Hematopoietic multipotent progenitor cell treated with erythropoietin and hydrocortisone succinate and interleukin-3 and kit ligand, for 4 days (in vitro differentiated cells): ENCODE measurements at places on chromosomes 2 and 18.

DNA sequence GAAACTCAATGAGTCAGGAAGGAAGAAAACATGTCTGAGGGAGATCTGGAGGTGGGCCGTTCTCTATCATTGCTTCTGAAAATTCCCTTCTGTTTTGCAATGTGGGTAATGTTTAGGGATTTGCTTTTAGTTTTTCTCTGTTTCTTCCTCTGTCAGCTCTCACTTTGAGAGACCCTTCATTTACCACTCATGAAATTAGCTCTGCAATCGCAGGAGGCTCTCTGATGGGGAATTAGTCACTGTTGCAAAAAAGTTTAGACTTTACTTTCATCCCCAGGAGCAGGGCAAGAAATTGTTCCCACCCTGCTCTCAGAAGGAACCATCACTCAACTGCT is 80.0 kb upstream of the MAP4K3 start:
- no peak for DNase-seq

- DNase-seq: no peak
Observed at GRCh38 chr2:157174321-157174720, 83.2 kb upstream of the GALNT5 start.

DNA sequence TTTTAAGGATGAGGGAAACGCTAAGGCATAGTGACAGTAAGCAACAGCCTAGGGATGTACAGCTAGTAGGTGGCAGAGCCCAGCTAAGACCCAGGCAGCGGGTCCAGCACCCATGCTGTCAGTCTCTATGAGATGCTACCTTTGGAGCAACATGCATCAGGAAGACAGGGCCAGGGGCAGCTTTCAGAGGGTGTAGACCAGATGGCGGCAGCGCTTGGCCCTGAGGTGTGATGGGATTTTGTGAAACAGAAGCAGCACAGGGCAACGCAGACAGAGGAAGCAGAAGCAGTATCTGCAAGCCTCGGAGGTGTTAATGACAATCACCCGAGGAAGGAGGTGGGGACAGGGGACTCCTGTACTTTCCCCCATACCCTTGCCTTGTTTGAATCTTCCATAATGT is 43.2 kb downstream of the SDC1 start:
- DNase-seq: no peak

GRCh38 chr2:20232837-20233207 is 7.9 kb upstream of the SDC1 start:
- DNase-seq: no peak

GRCh38 chr2:191176305-191176704 is 25.5 kb upstream of the STAT4 start:
- DNase-seq: no peak

GRCh38 chr2:26730549-26731344 is 33.3 kb upstream of the SLC35F6 start:
- no peak for DNase-seq

DNA sequence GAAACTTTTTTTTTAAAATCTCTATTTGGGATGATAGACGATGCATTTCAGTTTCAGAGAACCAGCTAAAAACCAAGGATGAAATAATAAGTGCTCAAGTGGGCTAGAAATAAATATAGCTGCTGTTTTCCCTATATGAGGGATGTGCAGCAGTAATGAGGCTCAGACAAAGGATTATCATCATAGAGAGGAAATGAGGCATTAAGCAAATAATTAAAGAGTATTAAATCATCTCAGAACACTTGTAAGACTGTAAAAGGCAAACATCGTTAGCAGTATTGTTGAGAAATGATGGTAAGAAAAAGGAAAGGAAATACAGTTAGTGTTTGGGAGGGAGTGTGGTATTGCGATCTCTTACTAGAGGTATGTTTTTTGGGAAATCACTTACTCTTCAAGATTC is 233.5 kb downstream of the TGIF1 start:
- no peak for DNase-seq

GRCh38 chr2:203996692-203997091 is 60.1 kb downstream of the ICOS start:
- no peak for DNase-seq

GRCh38 chr18:22337833-22338232 is 79.9 kb downstream of the CTAGE1 start:
- no peak for DNase-seq

DNA sequence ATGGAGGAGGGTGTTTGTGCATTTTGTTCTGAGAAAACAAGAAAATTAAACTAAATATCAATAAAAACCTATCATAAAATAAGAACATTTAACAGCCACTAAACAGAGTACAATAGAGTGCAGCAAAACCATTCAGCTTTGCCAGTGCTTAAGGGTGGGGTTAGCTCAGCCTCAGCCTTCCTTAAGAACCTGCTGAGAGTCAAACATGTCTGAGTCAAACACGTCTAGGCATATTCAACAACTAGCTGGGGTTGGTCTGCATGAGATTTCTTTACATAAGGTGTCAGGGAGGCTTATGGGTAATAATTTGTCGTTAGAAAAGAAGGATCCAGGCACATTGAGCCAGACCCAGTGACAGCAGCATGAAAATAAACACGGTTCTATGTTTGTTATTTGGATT is 298.2 kb downstream of the SP3 start:
- no peak for DNase-seq

DNA sequence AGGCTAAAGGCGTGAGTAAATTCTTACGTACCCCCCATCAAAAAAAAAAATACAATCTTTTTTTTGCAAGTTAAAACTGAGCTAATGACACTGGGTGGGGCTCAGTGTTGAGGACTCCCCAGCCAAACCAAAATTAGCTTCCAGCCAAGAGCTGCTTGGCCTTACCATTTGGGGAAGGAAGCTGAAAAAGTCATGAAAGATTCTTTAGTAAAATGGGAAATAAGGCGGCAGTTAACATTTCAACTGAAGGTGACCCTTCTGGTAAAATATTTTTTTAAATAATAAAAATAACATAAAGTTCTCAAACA is 16.4 kb downstream of the SMAD7 start:
- DNase-seq: no peak

DNA sequence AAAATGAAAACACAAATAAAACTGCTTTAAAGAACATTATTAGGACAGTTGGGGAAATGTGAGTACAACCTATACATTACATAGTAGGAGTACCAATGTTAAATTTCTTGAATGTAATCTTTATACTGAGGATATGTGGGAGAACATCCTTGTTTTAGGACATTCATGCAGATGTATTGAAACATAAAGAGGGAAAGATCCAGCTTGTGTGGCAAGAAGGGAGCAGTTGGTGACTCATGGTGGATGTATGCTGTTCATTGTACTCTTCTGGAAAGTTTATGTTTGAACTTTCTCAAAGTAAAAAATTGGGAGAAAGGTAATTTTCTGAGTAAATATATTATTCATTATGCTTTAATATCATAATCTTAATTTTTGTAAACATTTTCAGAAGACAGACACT is 132.1 kb upstream of the DLGAP1 start:
- no peak for DNase-seq

DNA sequence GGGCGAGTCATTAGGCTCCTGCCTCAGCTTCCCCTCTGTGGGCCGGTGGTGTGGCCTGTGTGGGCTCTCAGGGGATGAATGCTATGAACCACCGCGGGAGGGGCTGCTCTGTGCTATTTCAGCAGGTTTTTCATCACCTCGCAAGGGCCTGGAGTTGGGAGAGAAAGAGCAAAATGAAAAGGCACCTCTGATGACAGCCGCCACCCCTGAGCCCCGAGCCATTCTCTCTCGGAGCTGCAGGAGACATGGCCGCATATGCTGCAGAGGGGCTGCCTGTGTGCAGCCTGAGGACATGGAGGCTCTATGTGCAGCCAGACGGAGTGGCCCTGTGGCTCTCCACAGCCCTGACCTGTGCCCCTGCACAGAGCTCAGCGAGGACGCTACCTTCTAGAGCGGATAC is 96.2 kb upstream of the CTDP1 start:
- DNase-seq: no peak

DNA sequence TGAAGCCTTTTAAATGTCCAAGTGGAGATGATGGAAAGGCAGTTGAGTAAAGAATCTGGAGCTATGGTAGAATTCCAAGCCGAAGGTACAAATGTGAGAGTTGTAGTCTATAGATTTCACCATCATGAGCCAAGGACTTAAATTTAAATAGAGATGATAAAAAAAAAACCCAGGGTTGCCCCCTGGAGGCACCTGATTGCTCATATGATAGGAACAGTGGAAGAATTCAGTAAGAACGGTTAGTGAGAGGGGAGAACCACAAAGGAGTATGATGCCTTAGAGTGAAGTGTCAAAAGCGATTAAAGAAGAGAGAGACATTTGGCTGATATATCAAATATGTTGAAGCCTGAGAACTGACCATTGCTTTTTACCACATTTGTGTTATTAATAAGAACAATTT is 11.9 kb downstream of the NYAP2 start:
- DNase-seq: peak; percentile 5

DNA sequence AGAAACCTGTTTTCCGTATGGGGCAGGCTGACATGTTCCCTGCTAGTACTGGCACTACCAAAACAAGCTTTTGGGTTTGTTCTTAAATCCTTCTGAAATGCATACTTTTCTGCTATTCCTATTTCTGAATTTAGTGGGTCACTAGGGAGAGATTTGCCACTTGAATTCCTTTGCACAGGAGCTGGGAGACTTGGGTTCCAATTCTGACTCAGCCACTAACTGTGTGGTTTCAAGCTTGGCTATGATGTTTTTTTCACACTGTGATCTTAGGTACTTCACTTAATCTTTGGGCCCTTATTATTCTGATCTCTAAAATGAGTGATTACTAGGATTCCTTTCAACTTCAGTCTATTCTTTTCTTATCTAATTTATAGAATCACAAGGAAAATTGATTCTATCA is 105.5 kb downstream of the BCL11A start:
- no peak for DNase-seq

GRCh38 chr18:75456199-75456631 is 28.7 kb upstream of the SMIM21 start:
- DNase-seq: no peak

GRCh38 chr2:17227856-17228255 is 290.4 kb downstream of the RAD51AP2 start:
- DNase-seq: no peak

DNA sequence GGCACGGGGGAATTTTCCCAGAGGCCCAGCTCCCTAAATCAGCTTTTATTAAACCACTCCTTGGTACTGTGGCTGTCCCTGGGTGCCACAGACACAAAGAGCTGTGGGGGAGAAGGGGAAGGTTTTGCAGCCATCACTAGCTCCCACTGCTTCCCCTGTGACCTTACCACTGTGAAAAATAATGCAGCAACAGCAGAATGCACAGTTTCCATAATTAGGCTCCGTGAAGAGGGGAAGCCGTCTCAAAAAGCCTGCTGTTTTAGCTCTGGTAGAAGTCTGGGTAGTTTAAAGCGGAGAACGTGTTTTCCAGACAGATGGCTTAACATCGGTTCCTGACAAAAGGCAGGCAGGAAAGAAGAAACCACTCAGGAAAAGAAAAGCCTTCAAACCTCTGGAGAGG is 27.5 kb upstream of the CAB39 start:
- DNase-seq: no peak

GRCh38 chr2:76469066-76469465 is 758.4 kb upstream of the GCFC2 start:
- no peak for DNase-seq

GRCh38 chr2:241137276-241138190 is 11.7 kb downstream of the PASK start:
- DNase-seq: no peak

GRCh38 chr18:49548229-49548636 is 13.6 kb upstream of the LIPG start:
- DNase-seq: no peak

DNA sequence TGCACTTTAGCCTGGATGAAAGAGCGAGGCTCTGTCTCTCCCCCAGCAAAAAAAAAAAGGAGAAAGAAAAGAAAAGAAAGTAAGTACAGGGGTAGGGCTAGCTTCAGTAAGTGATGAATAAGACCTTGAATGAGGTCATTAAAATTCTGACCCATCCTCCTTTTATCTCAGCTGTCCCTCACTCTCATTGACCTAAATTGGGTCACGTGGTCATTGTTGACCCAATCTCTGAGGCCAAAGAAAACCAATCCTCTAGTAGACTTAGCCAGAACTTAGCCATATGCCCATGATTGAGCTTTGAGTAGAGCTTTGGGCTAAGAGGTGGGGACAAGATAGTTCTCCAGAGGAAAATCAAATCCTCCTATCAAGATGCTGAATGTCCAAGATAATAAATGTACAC is 149.3 kb downstream of the PDE11A start:
- DNase-seq: no peak

DNA sequence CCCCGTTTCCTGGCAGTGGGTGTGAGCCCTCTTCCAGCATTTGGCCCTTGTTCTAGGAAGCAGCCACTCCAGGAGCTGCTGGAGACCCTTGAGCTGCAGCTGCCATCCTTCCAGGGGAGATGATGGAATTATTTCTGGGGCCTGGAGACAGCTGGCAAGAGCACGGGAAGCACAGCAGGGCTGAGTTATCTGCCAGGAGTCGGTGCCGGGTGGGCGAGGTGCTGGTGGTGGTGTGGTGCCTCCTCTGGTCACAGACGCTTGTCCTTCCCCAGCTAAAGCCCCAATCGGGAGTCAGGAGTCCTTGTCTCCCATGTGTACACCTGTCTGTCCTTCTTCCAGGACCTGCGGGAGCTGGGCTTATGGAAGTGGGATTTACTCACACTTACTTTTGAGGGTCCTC is 36.0 kb downstream of the DPYSL5 start:
- no peak for DNase-seq

DNA sequence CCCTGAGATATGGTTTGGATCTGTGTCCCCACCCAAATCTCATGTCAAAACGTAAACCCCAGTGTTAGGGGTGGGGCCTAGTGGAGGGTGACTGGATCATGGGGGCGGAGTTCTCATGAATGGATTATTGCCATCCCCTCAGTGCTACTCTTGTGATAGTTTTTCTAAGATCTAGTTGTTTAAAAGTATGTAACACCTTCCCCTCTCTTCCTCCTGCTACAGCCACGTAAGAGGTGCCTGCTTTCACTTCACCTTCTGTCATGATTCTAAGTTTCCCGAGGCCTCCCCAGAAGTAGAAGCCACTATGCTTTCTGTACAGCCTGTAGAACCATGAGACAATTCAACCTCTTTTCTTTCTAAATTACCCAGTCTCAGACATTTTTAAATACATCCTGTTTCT is 16.9 kb downstream of the PUM2 start:
- no peak for DNase-seq

DNA sequence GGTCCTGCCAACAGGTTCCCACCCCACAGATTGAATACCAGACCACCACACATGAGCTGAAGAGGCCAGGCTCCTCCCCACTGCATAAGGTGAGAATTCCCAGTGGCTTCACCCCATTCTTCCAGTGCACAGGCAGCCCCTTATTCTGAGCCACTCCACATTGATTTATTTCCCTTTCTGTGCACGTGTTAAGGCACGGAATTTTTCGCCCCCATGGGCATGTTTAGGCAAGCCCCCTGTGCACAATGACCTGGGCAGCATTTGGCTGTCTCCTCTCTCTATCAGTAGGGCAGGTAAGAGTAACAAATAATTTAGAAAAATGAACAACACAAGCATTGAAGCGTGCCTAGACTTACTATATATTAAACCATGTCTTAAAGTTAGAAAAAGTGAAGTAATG is 15.2 kb upstream of the CHAC2 start:
- DNase-seq: no peak

GRCh38 chr2:96325041-96325883 is at the start of gene ITPRIPL1:
Gene ITPRIPL1, plus strand, starts transcription at chr2:96325317. Its CDS starts 523 bp downstream, at chr2:96325840.
- DNase-seq: peak; percentile 63
